D721Med (cell line): ENCODE measurements at places on chromosomes 11 and 22.

DNA sequence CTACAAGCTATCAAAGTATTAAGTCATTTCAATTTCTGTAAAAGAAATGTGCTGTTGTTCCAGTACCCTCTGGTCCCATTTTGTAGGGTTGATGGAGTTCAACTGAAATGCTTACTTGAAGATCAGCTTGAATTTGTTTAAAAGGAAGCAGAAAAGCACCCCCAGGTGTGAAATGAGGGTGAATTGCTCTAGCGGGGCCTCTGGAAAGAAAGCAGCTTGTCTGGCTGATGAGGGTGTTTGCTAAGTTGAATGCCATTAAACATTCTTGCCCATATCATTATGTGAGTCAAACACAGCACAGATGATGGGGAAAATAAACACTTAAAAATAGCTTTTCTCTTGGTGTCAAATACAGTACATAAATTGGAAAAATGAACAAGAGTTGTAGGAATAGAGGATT is 280.3 kb downstream of the RAB38 start:
- no peak for DNase-seq

DNA sequence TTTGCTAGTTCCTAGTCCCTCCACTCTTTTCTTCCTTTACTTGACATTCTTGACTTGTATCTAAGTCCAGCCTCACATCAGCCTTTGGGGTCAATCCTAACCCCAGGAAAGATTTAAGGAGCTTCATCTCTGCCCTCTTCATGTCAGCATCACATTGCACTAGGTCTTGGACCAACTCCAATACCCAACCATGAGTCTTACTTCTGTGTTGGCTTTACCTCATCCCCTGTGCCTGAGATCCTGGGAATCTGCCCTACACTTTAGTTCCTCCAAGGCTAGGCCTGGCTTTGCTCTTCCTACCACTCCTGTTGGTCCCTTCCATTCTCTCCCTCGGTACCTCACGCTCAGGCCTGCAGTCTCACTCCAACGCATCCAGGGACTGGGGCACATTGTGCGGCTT is 117.0 kb downstream of the SLC1A2 start:
- no peak for DNase-seq

- DNase-seq, result no peak
Observed at GRCh38 chr11:74086242-74086884, 77.5 kb upstream of the UCP3 start.

- no peak for DNase-seq
Observed at GRCh38 chr11:121494355-121495099, 41.8 kb upstream of the SORL1-AS1 start.

- DNase-seq, result no peak
Observed at GRCh38 chr22:23845265-23846080, 6.7 kb upstream of the DERL3 start.

- peak; percentile 42 for DNase-seq
Observed at GRCh38 chr11:45180848-45181192, 34.4 kb downstream of the PRDM11 start.

DNA sequence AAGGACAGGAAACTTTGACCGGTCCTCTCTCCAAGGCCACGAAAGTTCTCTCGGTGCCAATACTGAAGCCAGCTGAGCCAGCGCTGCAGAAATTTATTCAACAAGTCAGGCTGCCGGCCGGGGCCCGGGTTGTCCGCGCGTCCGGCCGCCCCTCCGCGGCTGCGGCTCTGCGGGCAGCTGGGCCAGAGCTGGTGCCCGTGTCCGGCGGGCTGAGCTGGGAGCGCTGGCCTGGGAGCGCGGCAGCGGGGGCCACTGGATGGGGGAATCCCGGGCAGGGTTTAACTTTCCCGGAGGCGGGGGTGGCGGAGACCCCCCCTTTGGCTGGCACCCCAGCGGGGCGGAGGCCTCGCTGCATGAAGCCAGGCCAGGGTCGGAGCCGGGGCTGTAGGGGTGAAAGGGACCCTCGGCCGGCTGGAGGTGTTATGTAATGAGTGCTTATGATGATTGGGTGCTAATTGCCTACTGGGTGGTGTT is 12.3 kb upstream of the CACNA1I start:
- DNase-seq, result no peak

DNA sequence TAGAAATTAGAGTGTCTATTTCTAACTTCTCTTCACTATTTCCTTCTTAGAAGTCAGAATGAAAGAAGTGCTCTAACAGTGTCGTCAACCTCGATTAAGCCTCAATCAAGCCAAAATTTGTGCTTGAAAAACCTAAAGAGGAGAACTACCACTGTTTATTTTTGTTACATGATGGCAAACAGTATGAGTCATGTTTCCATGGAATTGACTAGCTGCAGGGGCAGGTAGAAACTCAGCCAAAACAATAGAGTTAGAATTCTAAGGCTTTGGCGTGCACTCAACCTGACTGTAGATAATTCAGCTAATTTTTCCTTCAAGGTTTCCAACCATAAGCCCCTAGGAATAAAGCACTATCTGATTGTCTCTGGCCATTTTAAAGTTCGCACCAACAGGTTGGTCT is 415.9 kb downstream of the ETS1 start:
- no peak for DNase-seq

DNA sequence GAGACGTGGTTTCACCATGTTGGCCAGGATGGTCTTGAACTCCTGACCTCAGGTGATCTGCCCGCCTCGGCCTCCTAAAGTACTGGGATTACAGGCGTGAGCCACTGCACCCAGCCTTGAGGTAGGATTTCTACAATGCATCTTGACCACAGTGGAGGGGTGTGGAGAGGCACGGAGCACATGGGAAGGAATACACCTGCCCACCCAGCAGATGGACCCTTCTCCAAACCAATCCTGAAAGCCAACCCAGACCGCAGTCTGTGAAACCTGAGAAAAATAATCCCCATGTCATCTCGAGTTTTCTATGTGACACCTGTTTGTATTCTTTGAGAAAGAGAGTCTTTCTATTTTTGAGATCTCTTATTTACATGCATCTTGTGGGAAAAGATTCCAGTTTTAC is 32.5 kb downstream of the LGR4 start:
- no peak for DNase-seq

DNA sequence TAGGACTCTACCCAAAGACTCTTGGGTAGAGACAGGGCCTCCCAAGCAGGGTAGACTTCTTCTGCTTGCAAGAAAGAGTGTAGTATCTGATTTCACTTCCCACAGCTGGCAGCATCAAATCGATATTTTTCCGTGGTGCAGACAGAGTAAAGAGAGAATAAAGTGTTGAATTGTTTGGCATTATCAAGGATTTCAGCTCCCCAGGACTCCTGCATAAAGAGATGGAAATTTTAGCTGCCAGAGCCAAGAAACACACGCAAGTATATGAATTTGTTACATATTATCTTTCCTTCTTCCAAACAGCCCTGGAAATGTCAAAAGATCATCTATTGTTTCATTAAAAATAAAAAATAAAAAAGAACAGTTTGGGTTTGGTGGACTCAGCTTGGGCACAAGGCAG is 136.8 kb downstream of the PKNOX2 start:
- no peak for DNase-seq

DNA sequence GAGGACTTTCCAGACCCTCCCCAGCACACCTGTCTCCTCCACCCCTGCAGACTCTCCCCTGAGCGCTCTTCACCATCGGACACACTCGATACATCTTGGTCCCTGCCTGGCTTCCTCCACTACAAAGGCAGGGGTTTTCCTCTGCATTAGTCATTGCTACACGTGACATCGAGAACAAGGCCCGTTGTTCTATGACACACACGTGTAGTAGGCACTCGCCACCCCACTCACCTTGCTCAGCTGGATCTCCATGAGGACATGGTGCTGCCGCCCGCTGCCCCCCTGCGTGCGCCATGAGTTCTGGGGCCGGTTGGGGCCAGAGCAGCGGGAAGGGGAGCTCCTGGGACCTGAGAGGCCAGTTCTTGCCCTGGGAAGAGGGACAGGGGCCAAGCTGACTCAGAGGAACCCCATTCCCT is 16.7 kb downstream of the ATG2A start:
- DNase-seq, result no peak

- no peak for DNase-seq
Observed at GRCh38 chr11:33753304-33753967, 17.2 kb upstream of the CD59 start.

- DNase-seq, result no peak
Observed at GRCh38 chr11:92811341-92811740, 158.1 kb upstream of the MTNR1B start.

GRCh38 chr11:78929207-78929905 is 354.7 kb upstream of the NARS2 start:
- no peak for DNase-seq

- peak; percentile 12 for DNase-seq
Observed at GRCh38 chr11:23540101-23540561, 679.9 kb upstream of the CCDC179 start.

DNA sequence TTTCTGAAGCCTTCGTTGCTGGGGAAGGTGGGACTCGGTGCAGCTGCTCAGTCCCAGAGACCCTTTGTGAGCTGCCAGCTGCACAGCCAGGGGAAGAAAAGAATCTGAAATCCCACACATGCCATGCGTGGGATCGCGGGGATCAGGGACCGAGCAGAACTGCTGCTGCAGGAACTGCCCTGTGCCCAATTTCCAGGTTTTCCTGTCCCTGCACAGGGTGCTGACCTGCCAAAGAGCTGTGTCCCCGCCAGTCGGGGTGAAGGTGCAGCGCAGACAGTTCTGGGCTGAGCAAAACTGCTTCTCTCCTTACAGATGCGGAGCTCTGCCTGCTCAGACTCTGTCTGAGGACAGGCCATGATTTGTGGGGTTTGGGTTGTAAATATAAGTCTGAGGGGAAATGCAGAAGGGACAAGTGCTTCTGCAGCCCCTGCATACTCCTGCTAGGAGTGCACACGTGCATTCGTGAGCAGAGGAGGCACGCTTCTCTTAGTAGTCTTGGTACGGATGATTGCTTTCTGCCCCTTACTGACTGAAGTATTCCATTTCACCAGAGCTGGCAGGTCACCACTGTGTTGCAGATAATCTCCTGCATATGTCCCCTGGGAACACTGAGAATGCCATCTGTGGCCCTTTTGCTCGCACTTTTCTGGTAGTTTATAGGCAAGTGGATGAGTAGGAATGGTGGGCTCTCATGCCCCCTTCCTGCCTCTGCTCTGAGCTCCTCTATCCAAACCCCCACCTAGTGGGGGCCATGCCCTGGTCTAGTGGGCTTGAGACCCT is 141.4 kb downstream of the PARVA start:
- peak; percentile 75 for DNase-seq
